MV-4-11 (cell line): ENCODE measurements at places on chromosomes 5 and 9.

GRCh38 chr9:16676519-16676918, 194.0 kb downstream of the BNC2 start:
- no peak for DNase-seq

GRCh38 chr9:79201636-79202035, 370.1 kb upstream of the TLE4 start:
- DNase-seq = no peak

DNA sequence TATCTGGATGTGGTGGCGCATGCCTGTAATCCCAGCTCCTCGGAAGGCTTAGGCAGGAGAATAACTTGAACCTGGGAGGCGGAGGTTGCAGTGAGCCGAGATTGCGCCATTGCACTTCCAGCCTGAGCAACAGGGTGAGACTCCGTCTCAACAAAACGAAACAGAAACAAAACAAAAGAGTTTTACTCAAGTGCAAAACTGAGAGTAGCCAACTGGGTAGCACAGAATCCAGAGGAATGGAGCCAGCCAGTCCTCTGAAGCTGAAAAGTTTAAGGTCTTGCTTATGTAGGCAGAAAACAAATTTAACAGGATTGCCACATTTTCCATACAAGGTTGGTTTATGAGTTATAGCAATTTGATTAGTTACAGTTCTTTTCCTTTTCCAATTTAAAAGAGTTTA, 32.0 kb downstream of the SPIN1 start:
- DNase-seq = no peak

DNA sequence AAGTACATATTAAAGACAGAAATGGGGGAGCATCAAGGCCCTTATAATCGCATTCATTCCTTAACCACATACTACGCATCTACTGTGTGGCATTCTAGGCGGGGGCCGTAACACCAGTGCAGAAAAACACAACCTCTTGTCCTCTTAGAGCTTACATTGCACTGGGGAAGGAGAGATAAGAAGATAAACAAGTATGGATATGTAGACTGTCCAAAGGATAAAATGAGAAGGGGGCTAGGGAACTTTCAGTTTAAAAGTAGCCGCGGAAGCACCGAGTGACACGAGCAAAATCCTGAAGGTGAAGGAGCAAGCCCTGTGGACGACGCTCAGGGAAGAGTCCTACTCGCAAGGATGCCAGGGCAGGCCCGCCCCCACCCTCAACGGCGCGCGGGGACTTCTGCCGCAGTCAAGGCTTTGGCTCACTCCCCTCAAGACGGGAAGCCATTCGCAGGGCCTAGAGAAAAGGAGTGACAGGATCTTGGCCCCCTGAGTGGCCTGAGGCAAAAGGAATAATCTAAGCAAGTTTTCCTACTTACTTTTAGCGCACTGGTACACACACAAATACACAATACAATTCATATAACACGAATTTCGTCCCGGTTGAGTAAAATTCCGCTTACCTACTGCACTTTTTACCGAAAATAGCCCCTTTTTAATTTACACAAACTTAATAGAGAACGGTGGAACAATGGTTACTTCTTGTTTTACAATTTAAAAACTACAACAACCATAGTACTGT, 1.3 kb upstream of the NIPBL start:
- DNase-seq = no peak

- DNase-seq = no peak
Observed at GRCh38 chr9:1490341-1491232, 440.4 kb downstream of the DMRT2 start.

- no peak for DNase-seq
Observed at GRCh38 chr9:72794946-72795345, 157.9 kb downstream of the ALDH1A1 start.

GRCh38 chr9:6945816-6946215, 188.0 kb downstream of the KDM4C start:
- DNase-seq = no peak

- DNase-seq = no peak
Observed at GRCh38 chr9:130179331-130179907, 7.2 kb downstream of the NCS1 start.

DNA sequence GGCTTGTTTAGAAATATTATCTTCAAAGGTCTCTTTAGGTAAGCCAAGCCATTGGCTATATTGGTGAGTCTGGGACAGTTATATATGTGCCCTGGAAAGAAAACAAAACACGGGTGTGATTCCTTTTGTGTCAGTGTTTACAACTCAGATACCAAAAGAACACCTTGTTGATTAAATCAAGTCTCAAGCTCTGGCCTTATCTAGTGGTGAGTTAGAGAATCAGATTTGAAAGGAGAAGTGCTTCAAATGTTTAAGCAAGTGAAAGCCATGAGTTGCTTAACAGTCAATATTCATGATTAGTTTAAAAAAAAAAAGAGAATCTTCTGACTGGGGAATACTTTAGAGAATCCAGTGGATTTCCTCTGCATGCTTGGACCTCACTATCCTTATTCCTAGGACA, 68.3 kb downstream of the IQGAP2 start:
- DNase-seq = peak; percentile 37

DNA sequence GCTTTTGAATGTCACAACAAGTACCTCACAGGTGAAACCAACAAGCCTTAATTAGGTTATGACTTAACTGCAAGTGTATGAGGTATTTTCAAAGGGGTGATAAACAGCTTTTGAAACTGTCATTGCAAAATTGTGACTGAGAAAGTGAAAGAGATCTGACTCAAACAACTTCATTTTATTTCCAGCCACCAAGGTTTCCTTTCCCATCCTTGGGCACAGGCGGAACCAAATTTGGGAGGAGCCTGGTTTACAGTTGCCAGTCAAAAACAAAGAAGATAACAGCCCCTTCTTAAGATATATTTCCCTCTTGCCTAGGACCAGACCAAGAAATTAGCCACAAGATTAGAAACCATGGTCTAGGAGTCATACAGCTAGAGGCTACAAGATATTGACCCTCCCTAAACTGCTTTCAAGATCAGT, 417.1 kb downstream of the CSNK1G3 start:
- peak; percentile 70 for DNase-seq

DNA sequence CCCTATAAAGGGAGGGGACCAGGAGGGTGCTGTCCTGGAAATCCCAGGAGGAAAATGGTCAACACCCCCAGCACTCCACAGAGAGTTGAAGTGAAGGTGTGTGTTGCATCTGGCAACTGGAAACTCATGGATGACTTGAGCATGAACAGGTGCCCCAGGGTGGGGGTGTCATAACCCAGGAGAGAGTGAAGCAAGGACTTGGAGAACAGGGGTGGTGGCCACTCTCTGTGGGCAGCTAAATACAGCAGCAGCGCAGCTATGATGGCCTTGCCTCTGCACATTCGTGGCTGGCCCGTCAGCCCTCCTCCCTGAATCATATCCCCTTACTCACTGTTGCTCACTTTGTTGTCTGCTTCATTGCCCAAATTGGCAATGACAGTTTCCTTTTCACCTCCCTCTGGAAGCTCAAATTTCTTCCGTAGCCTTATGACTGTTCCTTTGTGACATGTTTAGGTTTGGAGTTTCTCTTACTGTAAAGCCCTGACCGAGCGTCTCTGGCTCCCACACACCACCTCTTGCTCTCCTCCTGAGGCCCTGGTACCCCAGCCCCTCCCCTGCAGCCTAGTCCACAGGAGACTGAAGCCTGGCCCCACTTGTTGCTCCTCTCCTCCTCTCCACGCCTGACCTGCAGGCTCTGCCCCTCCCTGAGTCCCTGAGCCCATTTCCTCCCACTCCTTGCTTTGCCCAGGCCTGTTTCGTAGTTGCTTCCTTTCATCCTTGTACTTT, 185.8 kb downstream of the CD180 start:
- DNase-seq = no peak

DNA sequence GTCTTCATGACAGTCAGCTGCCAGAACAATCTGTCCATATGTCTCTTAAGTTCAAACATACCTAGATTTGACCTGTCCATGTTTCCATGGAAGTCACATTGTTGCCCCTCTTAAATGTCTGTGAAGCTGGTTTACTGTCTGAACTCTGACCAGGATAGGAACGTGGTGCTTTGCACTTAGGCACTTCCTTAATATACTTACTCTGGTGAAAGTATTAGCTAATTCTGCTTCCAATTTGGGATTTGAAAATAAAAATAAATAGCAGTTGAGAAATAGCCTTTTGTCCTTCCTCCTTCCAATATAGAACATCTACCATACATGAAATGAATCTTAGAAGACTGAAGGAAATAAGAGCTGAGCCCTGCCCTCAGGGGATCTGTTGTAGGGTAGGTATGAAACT, 524.5 kb upstream of the CLINT1 start:
- DNase-seq = peak; percentile 45

GRCh38 chr9:133368249-133368881, 7.5 kb downstream of the SURF4 start:
- DNase-seq = no peak

DNA sequence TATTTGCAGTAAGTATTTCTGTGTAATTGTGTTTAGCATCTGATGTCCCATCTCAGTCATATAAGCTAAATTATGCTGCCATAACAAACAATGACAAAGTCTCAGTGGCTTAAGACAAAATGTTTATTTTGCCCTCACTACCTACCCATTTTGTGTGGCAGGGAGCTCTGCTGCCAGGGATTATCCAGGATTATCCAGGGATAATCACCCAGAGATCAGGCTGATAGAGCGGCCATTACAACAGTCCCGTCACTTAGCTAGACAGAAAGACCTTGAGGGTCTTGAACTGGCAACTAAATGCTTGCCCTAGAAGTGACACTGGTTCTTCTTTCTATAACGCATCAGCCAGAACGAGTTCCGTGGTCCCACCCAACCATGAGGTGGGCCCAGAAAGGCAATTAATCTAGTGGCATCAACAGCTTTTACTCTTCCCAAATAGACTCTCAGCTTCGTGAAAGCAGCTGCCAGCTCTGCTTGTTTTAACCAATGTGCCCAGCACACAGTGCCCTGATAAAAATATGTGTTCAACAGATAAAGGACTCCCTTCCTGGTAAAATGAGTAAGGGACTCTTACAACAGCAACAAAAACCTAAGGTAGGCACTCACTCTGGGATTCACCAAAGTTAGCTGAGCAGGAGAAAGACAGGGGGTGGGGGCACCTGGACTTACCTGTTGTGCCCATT, 22.8 kb downstream of the CCDC69 start:
- no peak for DNase-seq

- DNase-seq = no peak
Observed at GRCh38 chr5:91119217-91119616, 263.9 kb downstream of the ARRDC3 start.

- DNase-seq = no peak
Observed at GRCh38 chr5:52269401-52269800, 518.3 kb upstream of the ITGA1 start.

- DNase-seq = no peak
Observed at GRCh38 chr5:88770276-88771257, 112.4 kb downstream of the MEF2C start.

DNA sequence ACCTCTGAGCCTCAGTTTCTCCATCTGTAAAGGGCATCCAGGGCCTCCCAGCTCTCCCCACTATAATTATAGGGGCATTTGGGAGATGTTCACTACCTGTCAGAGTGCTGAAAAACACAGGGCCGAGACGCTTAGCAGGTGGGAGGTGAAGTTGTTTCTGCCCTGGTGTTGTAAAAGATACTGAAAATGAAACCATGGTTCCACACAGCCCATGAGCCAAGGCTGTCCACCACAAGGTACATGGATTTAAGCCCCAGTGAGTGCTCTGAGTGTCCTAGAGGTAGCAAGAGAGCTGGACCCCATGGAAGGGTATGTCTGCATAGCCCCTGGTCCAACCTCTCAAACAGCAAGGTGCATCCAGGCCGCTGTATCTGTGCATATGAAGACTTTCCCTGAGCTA, 137.5 kb downstream of the C5orf15 start:
- DNase-seq = no peak

GRCh38 chr5:50724262-50724661, 57.8 kb downstream of the PARP8 start:
- DNase-seq = no peak

GRCh38 chr5:93422652-93423280, 158.3 kb downstream of the NR2F1-AS1 start:
- no peak for DNase-seq

GRCh38 chr5:65886387-65886786, 40.0 kb upstream of the ERBIN start:
- no peak for DNase-seq

GRCh38 chr5:76274571-76274970, 128.5 kb upstream of the IQGAP2 start:
- no peak for DNase-seq

GRCh38 chr9:90851444-90851843, 49.8 kb downstream of the SYK start:
- DNase-seq = no peak
